ENCODE measurements at places on chromosomes 2 and 18.

DNA sequence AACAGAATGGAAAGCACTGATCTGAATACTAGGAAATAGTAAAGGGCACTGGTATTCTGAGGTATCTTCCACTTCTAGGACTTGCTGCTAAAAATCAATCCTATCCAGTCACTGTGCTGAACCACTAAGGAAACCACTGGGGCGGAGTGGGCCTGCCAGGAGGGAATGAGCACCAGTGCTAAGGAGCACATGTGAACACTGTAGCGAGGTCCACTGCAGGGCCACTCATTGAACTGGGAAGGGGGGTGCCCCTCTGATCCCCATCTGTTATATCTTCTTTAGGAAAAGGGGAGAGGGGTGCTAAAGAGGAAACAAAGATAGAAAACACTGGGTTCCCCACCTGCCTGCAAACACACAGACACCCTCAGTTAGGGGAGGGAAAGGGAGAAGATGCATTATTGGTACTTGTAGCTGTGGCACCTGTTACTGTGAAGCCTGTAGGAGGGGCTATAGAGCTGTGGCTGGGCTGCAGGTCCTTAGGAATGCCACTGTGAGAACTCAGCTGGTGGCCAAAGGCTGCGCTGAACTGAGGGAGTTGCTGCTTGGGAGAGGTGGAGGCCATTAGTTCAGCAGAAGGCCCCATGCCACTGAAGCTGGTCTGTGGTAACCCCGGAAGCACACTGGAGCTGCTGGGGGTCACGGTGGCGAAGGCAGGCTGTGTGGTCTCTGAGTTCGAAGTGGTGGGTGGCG, 81.8 kb downstream of the INO80D start:
- no peak for DNase-seq

DNA sequence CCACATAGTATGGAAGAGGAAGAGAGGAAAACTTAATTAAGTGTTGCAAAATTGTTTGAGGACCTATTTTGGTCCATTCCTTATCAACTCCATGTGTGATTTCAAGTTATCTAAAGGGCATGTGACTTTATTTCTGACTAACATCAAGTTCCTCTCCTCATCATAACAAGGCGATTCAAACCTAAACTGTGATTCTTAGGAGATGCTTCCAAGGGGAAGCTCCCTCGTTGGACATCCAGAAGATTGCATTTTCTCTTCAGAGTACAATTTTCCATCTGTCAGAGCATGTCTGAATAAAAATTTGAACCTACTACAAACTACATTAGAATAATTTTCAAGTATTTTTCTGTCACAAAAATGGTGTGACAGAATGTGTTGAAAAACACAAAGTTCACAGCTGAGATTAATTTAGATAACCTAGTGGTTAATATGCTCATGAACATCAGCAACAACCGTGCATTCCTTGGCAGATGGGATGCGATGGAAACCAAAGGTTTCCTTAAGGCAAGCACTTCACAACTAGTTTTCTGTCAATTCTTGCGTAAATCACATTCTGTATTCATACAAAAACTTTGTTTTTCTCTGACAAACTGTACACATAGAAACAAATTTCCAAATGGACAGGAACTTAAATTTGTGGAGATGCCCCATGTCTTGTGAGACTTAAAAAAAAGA, 4.2 kb downstream of the SFT2D3 start:
- DNase-seq: no peak

DNA sequence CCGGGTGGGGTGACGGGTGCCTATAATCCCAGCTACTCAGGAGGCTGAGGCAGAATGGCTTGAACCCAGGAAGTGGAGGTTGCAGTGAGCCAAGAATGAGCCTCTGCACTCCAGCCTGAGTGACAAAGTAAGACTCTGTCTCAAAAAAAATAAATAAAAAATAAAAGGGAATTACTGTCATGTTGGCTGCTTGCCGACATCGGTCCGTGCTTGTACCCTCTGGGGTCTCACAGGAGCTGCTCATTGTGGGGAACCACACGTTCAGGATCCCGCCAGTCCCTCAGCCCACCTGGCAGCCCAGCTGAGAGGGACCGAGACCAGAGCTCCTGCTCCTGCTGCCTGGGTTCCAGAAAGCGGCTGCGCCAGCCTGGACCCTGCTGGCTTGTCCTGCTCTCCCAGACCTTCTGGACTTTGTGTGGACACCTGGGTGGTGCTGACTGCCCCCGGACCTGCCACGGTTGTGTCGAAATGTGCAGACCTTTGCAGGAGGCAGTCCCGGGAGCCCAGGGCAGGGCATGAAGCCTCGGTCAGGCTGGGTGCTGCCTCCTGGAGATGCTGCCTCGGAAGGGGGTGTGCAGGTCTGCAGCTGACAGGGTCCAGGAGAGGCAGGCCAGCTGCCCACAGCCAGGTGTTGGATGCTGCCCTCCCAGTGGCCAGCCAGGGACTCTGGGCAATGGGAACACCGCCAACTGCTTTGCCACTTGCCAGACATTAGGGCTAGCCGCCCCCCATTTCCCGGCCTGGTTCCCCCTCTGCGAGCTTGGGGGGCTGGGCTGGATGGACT, 16.4 kb downstream of the KLF11 start:
- no peak for DNase-seq

DNA sequence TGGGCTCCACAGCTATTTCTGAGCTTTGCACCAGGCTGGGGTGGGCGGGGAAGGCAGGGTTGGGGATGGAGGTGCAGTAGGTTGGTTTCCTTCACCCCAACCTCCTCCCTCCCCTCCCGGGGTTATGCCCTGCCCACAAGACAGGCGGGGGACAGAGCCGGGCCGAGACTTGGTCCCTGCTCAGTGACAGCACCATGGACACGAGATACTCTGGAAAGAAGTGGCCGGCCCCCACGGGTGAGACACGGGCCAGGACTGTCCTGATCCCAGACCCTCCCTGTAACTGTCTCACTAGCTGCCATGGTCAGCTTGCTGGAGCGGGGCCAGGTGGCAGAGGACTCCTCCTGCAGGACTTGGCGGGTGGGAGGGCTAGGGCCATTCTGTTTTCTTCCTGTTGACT, 59.7 kb downstream of the DYSF start:
- no peak for DNase-seq

DNA sequence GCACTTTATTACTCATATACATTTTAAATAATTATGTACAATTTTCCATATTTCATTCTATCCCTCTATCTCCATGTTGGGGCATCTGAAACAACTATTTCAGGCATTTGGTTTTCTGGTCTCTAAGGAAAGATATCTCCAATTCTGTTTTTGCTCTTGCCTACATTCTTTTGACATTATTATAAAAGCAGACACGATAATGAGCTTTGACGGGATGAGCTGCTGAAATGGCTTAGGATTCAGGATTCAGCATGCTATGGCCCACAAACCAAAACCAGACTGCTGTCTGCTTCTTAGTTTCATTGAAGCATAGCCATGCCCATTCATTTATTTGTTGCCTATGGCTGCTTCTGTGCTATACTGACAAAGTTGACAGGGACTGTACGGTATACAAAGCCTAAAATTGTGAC, 42.7 kb upstream of the GLS start:
- no peak for DNase-seq

DNA sequence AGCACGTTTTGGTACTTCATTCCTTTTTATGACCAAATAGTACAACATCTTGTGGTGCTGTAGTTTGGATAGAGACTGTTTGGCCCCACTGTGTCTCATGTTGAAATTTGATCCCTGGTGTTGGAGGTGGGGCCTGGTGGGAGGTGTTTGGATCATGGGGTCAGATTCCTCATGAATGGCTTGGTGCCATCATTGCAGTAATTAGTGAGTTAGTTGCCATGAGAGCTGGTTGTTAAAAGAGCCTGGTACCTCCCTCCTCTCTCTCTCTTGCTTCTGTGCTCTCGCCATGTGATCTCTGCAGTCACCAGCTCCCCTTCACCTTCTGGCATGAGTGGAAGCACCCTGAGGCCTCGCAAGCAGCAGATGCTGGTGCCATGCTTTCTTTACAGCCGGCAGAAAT, 50.9 kb downstream of the NCAPH start:
- DNase-seq: no peak

All from central memory CD8-positive, alpha-beta T cell (primary cell).